ENCODE measurements at places on chromosomes 4 and X.

DNA sequence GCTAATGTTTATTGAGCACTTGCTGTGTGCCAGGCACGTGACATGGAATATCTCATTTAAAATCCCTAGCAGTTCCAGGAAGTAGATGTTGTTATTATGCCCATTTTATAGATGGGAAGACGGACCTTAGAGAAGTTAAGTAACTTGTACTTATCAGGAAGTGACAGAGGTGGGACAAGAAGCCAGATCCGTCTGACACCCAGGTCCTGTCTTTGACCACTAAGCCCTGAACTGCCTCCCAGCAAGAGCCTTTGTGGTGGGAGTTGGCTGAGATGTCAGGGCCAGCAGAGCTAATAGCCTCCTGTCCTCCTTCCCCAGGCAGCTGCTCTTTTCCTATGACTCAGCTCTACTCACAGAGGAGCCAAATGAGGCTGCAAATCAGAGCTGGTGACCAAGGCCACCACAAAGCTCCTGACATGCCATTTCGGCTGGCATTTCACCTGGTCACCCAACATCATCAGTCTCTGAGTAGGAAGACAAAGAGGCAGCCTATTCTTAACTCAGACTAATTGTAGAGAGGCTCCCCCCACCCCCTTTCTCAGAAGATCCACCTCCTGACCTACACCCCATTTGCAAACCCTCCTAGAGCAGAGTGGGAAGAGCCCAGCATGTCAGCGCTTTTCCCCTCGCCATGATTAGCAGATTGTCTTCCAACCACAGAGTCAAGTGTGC, 175.1 kb upstream of the KIT start:
- DNase-seq, result no peak

GRCh38 chr4:21117541-21118180, 417.4 kb downstream of the PACRGL start:
- no peak for DNase-seq

DNA sequence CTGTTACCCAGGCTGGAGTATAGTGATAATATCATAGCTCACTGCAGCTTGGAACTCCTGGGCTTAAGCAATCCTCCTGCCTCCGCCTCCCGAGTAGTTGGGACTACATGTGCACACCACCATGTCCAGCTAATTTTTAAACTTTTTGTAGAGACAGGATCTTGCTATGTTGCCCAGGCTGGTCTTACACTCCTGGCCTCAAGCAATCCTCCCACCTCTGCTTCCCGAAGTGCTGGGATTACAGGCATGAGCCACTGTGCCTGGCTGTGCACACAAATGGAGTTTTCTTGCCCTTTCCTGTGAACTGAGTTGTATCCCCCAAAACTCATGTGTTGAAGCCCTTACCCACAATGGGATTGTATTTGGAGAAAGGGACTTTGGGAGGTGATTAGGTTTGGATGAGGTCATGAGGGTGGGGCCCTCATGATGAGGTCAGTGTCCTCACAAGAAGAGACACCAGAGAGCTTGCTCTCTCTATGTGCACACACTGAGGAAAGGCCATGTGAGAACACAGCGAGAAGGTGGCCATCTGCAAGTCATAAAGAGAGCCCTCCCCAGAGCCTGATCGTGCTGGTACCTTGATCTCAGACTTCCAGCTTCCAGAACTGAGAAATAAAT, 40.1 kb downstream of the DDX3X start:
- DNase-seq, result no peak

DNA sequence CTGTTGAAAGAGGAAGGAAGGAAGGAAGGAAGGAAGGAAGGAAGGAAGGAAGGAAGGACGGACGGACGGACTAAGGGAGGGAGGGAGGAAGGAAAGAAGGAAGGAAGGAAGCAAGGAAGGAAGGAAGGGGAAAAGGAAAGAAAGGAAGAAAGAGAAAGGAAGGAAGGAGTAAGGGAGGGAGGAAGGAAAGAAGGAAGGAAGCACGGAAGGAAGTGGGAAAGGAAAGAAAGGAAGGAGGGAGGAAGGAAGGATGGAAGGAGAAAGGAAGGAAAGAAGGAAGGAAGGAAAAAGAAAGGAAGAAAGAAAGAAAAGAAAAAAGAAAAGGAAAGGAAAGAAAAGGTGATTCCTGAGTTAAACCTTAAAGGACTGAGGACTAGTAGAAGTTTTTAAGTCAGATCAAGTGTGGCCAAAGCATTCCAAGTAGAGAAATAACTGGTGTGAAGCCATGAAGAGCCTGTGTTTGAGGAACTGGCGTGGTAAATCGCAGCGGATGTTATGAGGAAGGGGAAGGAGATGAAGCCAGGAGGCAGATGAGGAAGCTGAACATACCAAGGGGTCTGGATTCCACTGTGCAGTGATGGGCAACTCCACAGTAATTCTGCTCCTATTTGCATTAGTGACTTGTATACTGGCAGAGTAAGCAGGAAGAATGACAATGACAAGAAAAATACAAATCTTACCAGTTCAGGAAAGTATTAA, 163.5 kb downstream of the MGST2 start:
- no peak for DNase-seq

- DNase-seq, result no peak
Measured at GRCh38 chrX:105209406-105209805, 11.1 kb downstream of the TEX13A start.

DNA sequence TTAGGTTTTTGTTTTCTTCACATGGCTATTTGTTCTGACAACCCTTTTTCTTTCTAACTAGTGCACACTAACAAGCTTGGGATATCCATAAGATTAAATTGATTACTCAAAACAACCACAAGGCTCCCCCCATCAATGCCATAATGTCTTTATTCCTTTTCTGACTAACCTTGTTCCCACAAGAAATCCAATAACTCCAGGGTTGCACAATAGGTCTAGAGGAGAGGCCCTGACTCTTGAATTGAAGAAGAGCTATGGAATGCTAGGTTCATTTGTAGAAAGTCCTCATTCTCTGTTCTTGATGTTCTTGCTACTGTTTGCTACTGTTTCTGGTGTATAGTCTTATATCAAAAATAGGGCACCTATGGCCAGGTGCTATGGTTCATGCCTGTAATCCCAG, 71.0 kb downstream of the PRRG1 start:
- DNase-seq, result no peak
